Activated CD4-positive, alpha-beta T cell treated with anti-CD3 and anti-CD28 coated beads, Interleukin-2, amount 10 ng/mL, durations not matched to agents 7 days and 5 days (primary cell): ENCODE measurements at places on chromosomes 13 and 19. TPM values are rescaled to one million over a fixed set of nuclear protein-coding genes. Genes with fewer than 3 reads are reported as not detected.

The CCDC159 gene
- total RNA-seq = 20.5 TPM

The CLEC11A gene
- 1.3 TPM for total RNA-seq

The DMPK gene
- 24.1 TPM for total RNA-seq

The CEACAM7 gene
- not detected for total RNA-seq

The MIA gene
- not detected for total RNA-seq

The SLC8A2 gene
- total RNA-seq = not detected

The PRTN3 gene
- total RNA-seq = not detected

The ZNF221 gene
- 0.99 TPM for total RNA-seq

The TNFSF9 gene
- 1.5 TPM for total RNA-seq

The OR7D2 gene
- total RNA-seq = not detected

The CD177 gene
- not detected for total RNA-seq

The TEAD2 gene
- not detected for total RNA-seq

The LILRA5 gene
- total RNA-seq = not detected

The SMARCA4 gene
- total RNA-seq = 115 TPM

The TEX26 gene
- total RNA-seq = not detected

The ATP1A3 gene
- 2.0 TPM for total RNA-seq

The HCN2 gene
- 3.2 TPM for total RNA-seq

The KLK2 gene
- total RNA-seq = not detected

The PCDH9 gene
- 0.25 TPM for total RNA-seq

The CNN1 gene
- total RNA-seq = not detected

The PRR22 gene
- 5.4 TPM for total RNA-seq

The KLK14 gene
- total RNA-seq = 0.67 TPM

The CEACAM16 gene
- total RNA-seq = not detected

The PPP2R1A gene
- total RNA-seq = 184 TPM

The ZNF20 gene
- 4.2 TPM for total RNA-seq

The PROZ gene
- not detected for total RNA-seq

The APLP1 gene
- total RNA-seq = 0.79 TPM

The ONECUT3 gene
- total RNA-seq = not detected

The DNM2 gene
- total RNA-seq = 270 TPM

The IGFL2 gene
- not detected for total RNA-seq

The TPTE2 gene
- total RNA-seq = 0.17 TPM

The CGB7 gene
- total RNA-seq = not detected

The CYP4F3 gene
- total RNA-seq = 0.23 TPM

The KISS1R gene
- 0.72 TPM for total RNA-seq

The PLK5 gene
- total RNA-seq = not detected

The LGI4 gene
- total RNA-seq = 0.37 TPM

The IRS2 gene
- 3.4 TPM for total RNA-seq

The PSG2 gene
- not detected for total RNA-seq

The ZNF66 gene
- total RNA-seq = 11.8 TPM

The PVR gene
- 1.9 TPM for total RNA-seq

The SLC10A2 gene
- not detected for total RNA-seq

The SLC5A5 gene
- total RNA-seq = 1.7 TPM

The RNF17 gene
- 0.29 TPM for total RNA-seq

The C13orf46 gene
- 7.3 TPM for total RNA-seq

The CCL25 gene
- total RNA-seq = 7.4 TPM
